ENCODE measurements at places on chromosomes 4 and X. TPM values are rescaled to one million over a fixed set of nuclear protein-coding genes. Genes with fewer than 3 reads are reported as not detected.

DNA sequence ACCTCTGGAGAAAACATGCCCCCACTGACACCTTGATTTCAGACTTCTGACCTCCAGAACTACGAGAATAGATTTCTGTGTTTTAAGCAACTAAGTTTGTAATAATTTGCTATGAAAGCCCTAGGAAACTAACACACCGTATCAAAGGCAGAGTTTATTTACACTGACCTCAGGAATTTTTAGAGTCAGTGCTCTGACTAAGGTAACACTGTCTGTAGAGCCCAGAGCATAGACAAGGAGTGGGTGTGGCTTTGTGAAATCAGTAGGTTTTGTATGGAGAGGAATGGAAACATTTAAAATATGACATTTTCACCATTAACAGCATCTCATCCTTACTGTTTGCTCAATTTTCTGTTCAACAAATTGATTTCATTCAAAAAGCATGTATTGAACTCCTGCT lies 764.4 kb upstream of the PCDH10 start:
- DNase-seq: no peak
- H3K27me3 ChIP-seq: peaks cover 2% of the 10 kb centered on the region
- no peak overlapping the region for H3K27ac ChIP-seq
- no peaks in the 10 kb centered on the region for H3K36me3 ChIP-seq
- H3K4me3 ChIP-seq: no peak overlapping the region
- no peaks in the 10 kb centered on the region for H3K4me1 ChIP-seq

GRCh38 chr4:83180431-83180968 lies 66.0 kb upstream of the PLAC8 start:
- H3K27me3 ChIP-seq: peaks cover 3% of the 10 kb centered on the region
- no peak overlapping the region for H3K27ac ChIP-seq
- peaks cover 10% of the 10 kb centered on the region for H3K36me3 ChIP-seq

GRCh38 chrX:44189116-44189515 lies 154.4 kb downstream of the EFHC2 start:
- peaks cover 4% of the 10 kb centered on the region for H3K36me3 ChIP-seq
- DNase-seq: no peak
- no peaks in the 10 kb centered on the region for H3K4me1 ChIP-seq
- no peak overlapping the region for H3K4me3 ChIP-seq
- no peak overlapping the region for H3K27ac ChIP-seq
- H3K27me3 ChIP-seq: peaks cover 2% of the 10 kb centered on the region

DNA sequence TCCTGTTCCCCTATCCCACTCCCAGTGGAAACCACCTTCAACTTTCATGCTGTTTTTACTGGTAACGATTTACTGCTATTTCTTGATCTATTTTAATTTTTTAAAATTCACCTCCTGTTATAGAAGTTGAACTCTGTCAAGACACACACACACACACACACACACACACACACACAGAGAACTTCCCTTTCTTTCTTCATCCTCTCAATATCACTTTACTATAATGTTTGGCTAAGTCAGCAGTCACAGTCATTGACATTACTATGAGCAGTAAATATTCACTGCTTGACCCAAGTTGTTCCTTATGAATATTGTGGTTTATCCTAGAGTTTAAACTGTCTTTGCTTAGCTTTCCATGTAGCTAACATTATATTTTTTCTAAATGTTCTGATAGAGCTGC lies 24.0 kb upstream of the SGMS2 start:
- H3K27ac ChIP-seq: no peak overlapping the region
- H3K36me3 ChIP-seq: no peaks in the 10 kb centered on the region
- DNase-seq: no peak

- peak; percentile 86 for DNase-seq
- H3K4me3 ChIP-seq: peak overlapping the region; percentile 83
- peak overlapping the region; percentile 79 for H3K27ac ChIP-seq
Measured at GRCh38 chrX:18674788-18675735, 3.2 kb upstream of the RS1 start.

- H3K36me3 ChIP-seq: no peaks in the 10 kb centered on the region
- no peak overlapping the region for H3K27ac ChIP-seq
- H3K4me3 ChIP-seq: no peak overlapping the region
Measured at GRCh38 chrX:16103625-16104024, 19.7 kb upstream of the GRPR start.

DNA sequence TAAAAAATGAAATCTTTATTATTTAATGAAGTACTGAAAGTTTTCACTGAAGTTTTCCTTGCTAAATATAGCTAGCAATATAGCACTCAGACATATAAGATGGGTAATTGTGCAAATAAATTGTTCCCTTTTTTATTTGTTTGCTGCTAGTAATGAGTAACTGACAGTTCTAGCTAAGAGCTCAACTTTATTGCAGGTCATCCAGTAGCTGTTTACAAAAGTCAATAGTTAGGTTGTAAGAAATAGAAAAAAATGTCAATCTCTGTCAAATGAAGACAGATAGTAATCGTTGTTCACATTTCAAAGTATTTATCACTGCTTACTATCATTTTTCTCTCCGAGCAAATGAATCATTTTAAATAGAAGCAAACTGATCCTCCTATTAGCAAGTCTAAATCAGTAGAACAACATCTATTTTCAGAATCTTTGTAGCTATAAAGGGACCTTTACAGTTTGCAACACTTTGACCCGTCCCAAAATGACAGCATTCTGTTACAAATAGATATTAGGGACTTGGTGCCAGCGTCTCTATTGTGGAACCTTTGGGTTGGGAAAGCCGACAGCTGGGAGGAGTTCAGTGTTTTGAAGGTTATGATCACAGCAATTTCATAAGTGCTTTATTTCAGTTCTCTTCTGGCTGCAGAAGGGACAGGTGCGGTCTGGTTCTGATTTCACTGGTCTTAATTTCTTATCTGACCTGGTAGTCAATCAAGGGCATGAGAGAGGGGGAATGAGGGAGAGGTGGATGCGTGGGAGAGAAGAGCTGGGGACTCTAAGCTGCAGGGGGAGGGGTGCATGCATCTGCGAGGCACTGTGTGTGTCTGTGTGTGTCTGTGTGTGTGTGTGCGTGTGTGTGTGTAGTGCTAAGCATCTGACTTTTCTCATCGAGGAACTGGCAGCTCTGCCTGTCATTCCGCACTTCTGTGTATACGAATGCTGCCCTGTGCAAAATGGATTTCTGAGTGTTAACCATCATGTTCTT lies 227.9 kb upstream of the PITX2 start:
- no peaks in the 10 kb centered on the region for H3K4me1 ChIP-seq
- no peaks in the 10 kb centered on the region for H3K36me3 ChIP-seq
- no peak overlapping the region for H3K4me3 ChIP-seq

DNA sequence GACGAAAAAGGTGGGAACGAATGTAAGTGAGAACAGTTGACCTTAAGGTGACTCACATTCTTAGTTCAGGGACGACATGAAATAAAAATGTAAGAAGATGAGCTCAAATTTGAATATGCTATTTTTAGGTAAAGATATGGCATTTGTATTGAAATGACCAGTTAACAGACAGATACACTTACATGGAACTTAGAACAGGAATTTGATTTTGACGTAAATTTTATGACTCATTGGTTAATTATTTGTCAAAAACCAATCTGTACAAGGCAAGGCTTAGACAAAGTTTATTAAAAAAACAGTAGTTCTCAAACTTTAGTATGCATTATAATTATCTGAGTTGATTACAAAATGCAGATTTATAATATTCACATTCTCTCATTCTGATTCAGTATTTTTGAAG lies 469.4 kb downstream of the CFAP47 start:
- H3K36me3 ChIP-seq: no peaks in the 10 kb centered on the region
- H3K4me3 ChIP-seq: no peak overlapping the region
- peaks cover 2% of the 10 kb centered on the region for H3K27me3 ChIP-seq
- H3K27ac ChIP-seq: no peak overlapping the region
- no peaks in the 10 kb centered on the region for H3K4me1 ChIP-seq

- H3K27ac ChIP-seq: no peak overlapping the region
- H3K27me3 ChIP-seq: no peaks in the 10 kb centered on the region
- H3K4me1 ChIP-seq: peaks cover 10% of the 10 kb centered on the region
- H3K36me3 ChIP-seq: no peaks in the 10 kb centered on the region
Measured at GRCh38 chr4:113625902-113626301, 135.6 kb downstream of the CAMK2D start.

- DNase-seq: peak; percentile 25
- no peaks in the 10 kb centered on the region for H3K36me3 ChIP-seq
- no peak overlapping the region for H3K27ac ChIP-seq
Measured at GRCh38 chrX:114611018-114611619, 27.2 kb downstream of the HTR2C start.

CEP135 gene
- polyA plus RNA-seq: 13.0 TPM

SRPX2 gene
- not detected for polyA plus RNA-seq

CCNA2 gene
- not detected for polyA plus RNA-seq
